Activated CD8-positive, alpha-beta T cell treated with anti-CD3 and anti-CD28 coated beads, Interleukin-2, amount 10 ng/mL, durations not matched to agents 7 days and 5 days (primary cell): ENCODE measurements at places on chromosomes 2 and 18.

DNA sequence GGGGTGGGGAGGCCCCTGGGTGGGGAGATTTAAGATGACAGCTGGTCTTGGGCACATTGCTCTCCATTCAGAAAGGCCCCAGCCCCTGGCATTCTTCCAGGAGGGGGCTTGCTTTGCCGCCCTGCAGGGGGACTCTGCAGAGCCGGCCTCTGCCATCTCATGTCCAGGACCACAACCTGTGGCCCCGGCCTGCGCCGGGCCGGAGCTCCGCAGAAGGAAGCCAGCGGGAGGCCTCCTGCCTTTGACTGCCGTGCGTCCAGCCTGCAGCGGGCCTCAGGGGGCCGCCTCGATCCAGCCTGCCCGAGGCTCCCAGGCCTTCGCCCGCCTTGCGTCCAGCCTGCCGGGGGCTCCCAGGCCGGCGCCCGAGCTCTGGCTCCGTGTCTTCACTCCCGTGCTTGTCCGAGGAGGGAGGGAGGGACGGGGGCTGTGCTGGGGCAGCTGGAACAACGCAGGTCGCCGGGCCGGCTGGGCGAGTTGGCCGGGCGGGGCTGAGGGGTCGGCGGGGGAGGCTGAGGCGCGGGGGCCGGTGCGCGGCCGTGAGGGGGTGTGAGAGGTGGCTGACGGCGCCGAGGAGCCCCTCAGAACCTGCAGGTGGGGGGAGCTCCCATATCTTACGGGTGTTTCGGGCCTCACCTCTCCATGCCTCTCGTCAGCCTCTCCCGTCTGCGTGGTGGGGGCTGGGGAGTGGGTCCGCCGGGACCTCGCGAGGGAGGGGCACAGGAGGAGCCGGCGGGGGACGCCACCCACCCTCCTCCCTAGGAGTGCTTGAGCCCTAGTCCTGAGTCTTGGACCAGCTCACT lies 20.4 kb downstream of the GPC1 start:
- peaks cover 38% of the 10 kb centered on the region for H3K27me3 ChIP-seq
- H3K4me1 ChIP-seq, result peaks cover 6% of the 10 kb centered on the region
- H3K36me3 ChIP-seq, result no peaks in the 10 kb centered on the region

DNA sequence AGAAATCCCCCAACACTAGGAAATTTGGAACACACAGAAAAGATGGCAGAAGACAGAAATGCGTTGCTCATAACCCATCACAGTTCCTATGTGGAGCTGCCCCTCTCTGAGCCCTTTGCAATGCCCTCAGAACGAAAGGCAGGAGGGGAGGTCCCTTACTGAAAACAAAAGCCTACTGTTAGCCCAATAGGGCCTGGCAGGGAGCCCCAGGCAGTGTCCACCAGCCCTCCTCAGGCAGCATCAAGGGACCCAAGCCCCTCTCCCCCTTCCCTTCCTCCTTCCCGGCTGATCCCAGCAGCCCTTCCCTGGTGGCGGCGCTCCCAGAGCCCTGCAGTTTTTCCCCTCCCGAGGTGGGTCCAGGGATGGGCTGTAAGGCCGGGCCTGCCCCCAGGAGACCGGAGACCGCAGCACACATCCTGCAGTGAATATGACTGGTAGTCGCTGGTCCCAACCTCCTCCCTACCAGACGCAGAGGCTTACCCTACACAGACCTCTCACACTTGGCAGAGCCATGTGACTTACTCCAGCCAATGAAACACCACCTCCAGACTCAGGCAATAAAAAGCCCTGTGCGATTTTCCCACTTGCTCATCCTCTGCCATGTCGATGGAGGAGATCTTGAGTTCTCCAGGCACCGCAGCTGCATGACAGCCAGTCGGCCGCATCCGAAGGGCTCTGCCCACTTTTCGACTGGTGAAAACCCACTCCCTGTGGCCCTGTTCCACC lies 19.4 kb upstream of the DUSP2 start:
- DNase-seq, result peak; percentile 86
- no peaks in the 10 kb centered on the region for H3K27me3 ChIP-seq
- peaks cover 2% of the 10 kb centered on the region for H3K36me3 ChIP-seq
- H3K4me1 ChIP-seq, result peaks cover 44% of the 10 kb centered on the region
- peak overlapping the region; percentile 99 for H3K27ac ChIP-seq
- H3K4me3 ChIP-seq, result peak overlapping the region; percentile 60

- no peak overlapping the region for H3K4me3 ChIP-seq
- no peak for DNase-seq
- H3K27me3 ChIP-seq, result peaks cover 2% of the 10 kb centered on the region
- H3K36me3 ChIP-seq, result no peaks in the 10 kb centered on the region
- no peak overlapping the region for H3K27ac ChIP-seq
These were observed 132.7 kb downstream of the CCBE1 start for GRCh38 chr18:59564561-59564960.

DNA sequence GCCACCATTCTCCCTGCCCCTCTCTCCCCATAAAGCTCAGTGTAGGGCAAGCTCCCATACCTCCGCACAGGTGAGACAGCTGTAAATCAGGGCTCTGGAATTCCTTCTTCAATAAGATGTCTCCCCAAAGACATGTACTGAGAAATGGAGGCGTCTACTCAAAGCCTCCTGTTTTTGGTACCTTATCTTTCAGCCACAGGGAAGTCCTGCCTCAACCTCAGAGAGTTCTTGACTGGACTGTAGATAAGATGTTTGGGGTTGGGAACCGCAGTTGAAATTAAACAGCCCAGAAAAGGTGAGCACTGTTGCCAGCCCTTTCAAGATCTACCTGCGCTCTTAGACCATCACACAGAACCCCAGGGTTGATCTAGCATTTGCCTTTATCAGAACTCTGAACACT lies 1.4 kb upstream of the GALNT14 start:
- H3K4me3 ChIP-seq, result no peak overlapping the region
- H3K27me3 ChIP-seq, result peaks cover 49% of the 10 kb centered on the region
- H3K27ac ChIP-seq, result no peak overlapping the region
- peaks cover 10% of the 10 kb centered on the region for H3K4me1 ChIP-seq
- DNase-seq, result no peak

- H3K4me1 ChIP-seq, result peaks cover 3% of the 10 kb centered on the region
- no peak for DNase-seq
- no peak overlapping the region for H3K27ac ChIP-seq
These were observed 38.7 kb downstream of the PTGR3 start for GRCh38 chr18:75170022-75170789.

- H3K27ac ChIP-seq, result no peak overlapping the region
- no peaks in the 10 kb centered on the region for H3K27me3 ChIP-seq
- H3K36me3 ChIP-seq, result no peaks in the 10 kb centered on the region
- H3K4me1 ChIP-seq, result no peaks in the 10 kb centered on the region
These were observed 1368.4 kb upstream of the CELF4 start for GRCh38 chr18:38933910-38934510.

- H3K27me3 ChIP-seq, result no peaks in the 10 kb centered on the region
- no peak for DNase-seq
- no peaks in the 10 kb centered on the region for H3K4me1 ChIP-seq
- H3K27ac ChIP-seq, result no peak overlapping the region
- H3K36me3 ChIP-seq, result no peaks in the 10 kb centered on the region
These were observed 284.4 kb upstream of the RGPD4 start for GRCh38 chr2:107542314-107542740.

DNA sequence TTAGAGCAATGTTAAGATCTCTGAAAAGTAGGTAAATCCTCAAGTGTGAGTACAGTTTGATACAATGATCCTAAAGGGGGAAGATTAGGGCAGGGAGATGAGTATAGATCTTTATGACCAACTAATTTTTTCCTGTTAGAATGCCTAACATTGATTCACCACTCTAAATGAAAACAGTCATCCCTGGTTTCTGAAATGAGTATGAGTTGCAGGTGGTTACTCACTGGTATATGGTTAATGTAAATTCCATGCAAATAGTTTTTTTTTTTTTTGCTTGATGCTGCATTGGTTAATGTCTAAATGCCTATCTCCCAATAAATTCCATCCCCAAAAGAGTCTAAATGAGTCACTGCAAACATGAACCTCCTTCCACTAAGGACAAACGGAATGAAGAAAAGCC lies 55.0 kb upstream of the SERPINB2 start:
- no peaks in the 10 kb centered on the region for H3K36me3 ChIP-seq
- peaks cover 18% of the 10 kb centered on the region for H3K27me3 ChIP-seq
- H3K4me1 ChIP-seq, result peaks cover 12% of the 10 kb centered on the region
- DNase-seq, result no peak
- H3K27ac ChIP-seq, result no peak overlapping the region

DNA sequence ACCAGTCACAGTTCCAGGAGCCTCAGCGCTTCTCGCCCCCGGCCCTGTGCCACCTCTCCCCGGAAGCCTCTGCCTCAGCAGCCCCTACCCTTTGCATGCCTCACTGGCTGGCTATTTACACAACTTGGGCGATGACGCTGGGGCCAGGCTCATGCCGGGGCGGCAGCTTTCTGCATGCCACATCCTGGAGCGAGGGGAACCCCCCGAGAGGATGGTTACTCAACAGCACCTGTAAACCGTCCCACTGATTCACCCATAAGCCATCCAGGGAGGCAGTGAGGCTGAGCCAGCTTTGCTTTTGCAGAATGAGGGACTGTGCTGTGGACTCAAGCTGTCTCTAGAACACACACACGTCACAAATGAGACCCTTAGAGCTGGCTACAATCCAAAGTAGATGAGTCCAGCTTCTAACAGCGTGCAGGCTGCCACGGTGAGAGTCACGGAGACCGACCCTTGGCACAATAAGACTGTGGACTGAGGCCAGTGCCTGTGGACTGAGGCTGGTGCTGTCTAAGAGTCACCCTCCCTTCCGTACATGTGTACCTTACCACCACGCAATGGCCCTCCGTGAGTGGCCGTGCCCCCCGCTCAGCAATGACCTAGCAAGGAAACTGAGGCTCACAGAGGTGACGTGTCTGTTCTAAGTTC lies 45.6 kb upstream of the ODC1 start:
- H3K4me1 ChIP-seq, result peaks cover 14% of the 10 kb centered on the region
- peak overlapping the region; percentile 77 for H3K27ac ChIP-seq
- H3K4me3 ChIP-seq, result no peak overlapping the region
- DNase-seq, result peak; percentile 84

GRCh38 chr18:61360404-61361383 lies 27.5 kb downstream of the CDH20 start:
- H3K4me1 ChIP-seq, result no peaks in the 10 kb centered on the region
- H3K4me3 ChIP-seq, result no peak overlapping the region
- no peaks in the 10 kb centered on the region for H3K27me3 ChIP-seq
- no peaks in the 10 kb centered on the region for H3K36me3 ChIP-seq

- H3K4me1 ChIP-seq, result no peaks in the 10 kb centered on the region
- no peak for DNase-seq
- no peak overlapping the region for H3K27ac ChIP-seq
- no peaks in the 10 kb centered on the region for H3K27me3 ChIP-seq
- H3K4me3 ChIP-seq, result no peak overlapping the region
These were observed 1456.1 kb upstream of the ACVR2A start for GRCh38 chr2:146388757-146389156.

- H3K36me3 ChIP-seq, result no peaks in the 10 kb centered on the region
- H3K4me3 ChIP-seq, result no peak overlapping the region
- DNase-seq, result no peak
- H3K27ac ChIP-seq, result no peak overlapping the region
These were observed 16.5 kb upstream of the TGFA start for GRCh38 chr2:70570041-70570661.

- H3K4me3 ChIP-seq, result peak overlapping the region; percentile 77
- peaks cover 62% of the 10 kb centered on the region for H3K4me1 ChIP-seq
- H3K36me3 ChIP-seq, result peaks cover 4% of the 10 kb centered on the region
- no peaks in the 10 kb centered on the region for H3K27me3 ChIP-seq
These were observed 17.2 kb downstream of the PCBP1 start for GRCh38 chr2:70104231-70105111.

DNA sequence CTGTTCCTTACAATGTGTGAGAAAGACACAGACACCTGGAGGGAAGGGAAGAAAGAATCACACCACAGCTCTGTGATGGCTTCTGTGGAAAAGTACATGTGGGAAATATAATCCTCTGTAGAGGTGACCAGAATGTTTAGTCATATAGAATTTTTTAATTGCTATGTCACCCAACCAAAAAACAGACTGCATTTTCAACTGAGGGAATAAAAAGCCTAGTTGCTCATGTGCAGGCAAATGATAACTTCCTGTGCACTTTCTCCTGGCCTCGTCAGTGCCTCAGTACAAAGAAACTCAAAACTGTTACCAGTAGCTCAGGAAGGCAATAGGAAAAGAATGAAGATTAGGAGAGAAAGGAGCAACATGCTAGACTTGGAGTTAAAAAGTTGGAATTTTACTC lies 326.8 kb downstream of the OSR1 start:
- H3K27ac ChIP-seq, result no peak overlapping the region
- H3K4me1 ChIP-seq, result no peaks in the 10 kb centered on the region
- no peaks in the 10 kb centered on the region for H3K36me3 ChIP-seq
- DNase-seq, result no peak

DNA sequence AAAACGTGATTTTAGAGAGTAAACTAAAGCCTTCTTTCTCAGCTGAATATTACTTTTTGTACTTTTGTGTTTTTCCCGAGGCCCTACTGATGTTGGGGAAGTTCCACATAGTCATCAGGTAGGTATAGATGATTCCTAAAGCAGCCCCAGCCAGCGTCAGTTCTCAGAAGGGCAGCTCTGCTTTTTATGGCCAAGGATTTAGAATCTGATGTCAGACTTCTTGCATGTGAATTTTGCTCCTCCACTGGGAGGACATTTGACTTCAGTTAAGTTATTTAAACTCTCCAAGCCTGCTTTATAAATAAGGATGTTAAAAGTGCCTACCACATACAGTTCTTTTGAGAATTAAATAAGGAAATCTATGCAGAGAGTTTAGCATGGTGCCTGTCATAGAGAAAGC lies 130.8 kb downstream of the NCKAP5 start:
- no peak overlapping the region for H3K27ac ChIP-seq
- DNase-seq, result no peak
- no peaks in the 10 kb centered on the region for H3K27me3 ChIP-seq
- H3K4me3 ChIP-seq, result no peak overlapping the region
- no peaks in the 10 kb centered on the region for H3K36me3 ChIP-seq
- no peaks in the 10 kb centered on the region for H3K4me1 ChIP-seq

DNA sequence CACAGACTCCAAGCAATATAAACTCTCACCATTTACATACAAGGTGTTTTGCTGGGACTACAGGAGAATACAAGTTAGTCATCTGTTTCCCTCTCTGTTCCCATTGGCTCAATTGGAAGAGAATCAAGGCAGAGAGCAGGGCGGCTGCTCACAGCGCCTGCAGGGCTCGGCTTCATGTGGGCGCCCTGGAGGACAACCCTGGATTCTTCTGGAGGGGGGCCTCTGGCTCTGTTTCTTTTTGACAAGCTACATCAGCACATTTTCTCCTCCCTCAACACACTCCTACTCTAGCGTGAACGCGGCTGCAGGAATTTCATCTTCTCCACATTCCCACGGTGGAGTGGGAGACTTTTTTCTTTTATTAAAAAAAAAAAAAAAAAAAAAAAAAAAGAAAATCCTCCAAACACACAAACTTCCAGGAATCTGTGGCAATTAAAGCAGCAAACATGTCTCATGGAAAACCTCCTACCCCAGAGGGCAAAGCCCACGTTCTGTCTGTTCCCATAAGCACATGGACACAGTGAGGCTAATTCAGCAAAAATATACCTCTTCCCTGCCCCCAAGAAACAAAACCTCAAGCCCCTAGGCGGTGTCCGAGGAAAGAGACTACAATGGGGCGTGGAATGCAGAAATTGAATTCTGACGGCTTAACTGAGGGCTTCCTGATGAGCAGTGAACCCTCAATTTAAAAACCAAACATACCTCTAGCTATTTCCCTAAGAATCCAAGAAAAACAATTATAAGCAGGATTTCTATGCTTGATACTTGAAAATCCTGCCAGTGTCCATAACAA lies 50.6 kb downstream of the PARD6G start:
- DNase-seq, result no peak
- no peak overlapping the region for H3K4me3 ChIP-seq
- H3K27ac ChIP-seq, result no peak overlapping the region
- no peaks in the 10 kb centered on the region for H3K36me3 ChIP-seq
- no peaks in the 10 kb centered on the region for H3K4me1 ChIP-seq

GRCh38 chr18:40907842-40908241 lies 1047.2 kb upstream of the PIK3C3 start:
- no peaks in the 10 kb centered on the region for H3K27me3 ChIP-seq
- no peaks in the 10 kb centered on the region for H3K36me3 ChIP-seq
- DNase-seq, result no peak
- no peak overlapping the region for H3K27ac ChIP-seq
